ENCODE measurements at places on chromosomes 5 and 9. TPM values are rescaled to one million over a fixed set of nuclear protein-coding genes. Genes with fewer than 3 reads are reported as not detected.

DNA sequence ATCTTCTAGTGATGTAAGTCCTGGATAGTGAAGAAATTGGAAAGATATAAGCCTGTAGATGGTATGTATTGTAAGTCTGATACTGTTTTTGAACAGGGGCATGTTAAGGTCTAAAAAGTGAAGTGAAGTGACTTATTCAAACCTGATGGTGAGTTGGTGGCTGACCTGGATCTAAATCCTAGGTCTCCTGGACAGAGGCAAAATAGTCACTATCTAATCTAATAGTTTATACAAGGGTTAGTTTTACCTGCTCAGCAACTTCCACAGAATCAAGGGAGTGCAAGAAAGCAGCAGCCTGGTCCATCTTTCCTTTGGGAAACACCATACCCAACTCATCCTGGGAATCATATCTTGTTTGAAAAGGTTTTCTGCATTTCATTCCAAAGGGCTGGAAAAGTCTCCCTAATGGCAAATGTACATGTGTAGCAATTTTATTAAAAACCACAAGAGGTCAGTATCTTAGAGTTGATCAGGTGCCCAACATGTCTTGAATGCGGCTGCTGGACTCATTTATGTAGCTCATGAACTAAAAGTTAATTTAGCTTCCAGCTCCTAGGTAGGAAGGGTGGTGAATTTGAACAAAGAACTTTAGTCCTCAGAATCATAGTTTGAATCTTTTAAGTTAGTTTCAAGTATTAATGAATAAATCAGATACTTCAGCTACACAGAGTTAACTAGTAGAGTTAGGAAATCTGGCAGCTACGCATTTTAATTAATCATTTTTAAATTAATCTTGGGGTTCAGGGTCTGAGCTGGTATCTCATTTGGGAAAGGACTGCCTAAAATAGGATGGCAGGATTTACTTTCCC, 26.0 kb downstream of the SKP2 start:
- DNase-seq: no peak

- no peak for DNase-seq
These were observed 10.9 kb upstream of the FRMPD1 start for GRCh38 chr9:37639841-37640240.

- DNase-seq: no peak
These were observed 176.3 kb upstream of the PTGER4 start for GRCh38 chr5:40503439-40503838.

- no peak for DNase-seq
These were observed 395.6 kb downstream of the DMAC1 start for GRCh38 chr9:7403839-7404487.

GRCh38 chr9:14455243-14455642, 141.3 kb upstream of the NFIB start:
- DNase-seq: no peak

DNA sequence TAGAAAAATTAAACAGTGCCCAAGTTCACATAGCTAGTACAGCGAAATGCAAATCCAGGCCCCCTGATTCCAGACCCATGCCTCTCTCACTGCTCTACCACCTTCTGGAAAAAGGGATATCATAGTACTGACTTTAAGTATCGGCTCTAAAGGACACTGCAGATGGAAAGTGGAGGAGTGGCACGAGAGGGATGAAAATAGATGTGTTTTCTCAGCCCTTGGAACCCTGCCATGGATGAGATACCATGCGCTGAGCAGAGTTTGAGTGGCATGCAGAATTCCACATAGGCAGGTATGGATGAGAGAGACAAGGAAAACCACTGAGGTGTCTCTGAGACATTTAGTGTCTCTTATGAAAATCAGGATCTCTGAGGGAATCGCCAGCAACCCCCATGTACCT, 18.8 kb downstream of the CKMT2 start:
- DNase-seq: no peak

DNA sequence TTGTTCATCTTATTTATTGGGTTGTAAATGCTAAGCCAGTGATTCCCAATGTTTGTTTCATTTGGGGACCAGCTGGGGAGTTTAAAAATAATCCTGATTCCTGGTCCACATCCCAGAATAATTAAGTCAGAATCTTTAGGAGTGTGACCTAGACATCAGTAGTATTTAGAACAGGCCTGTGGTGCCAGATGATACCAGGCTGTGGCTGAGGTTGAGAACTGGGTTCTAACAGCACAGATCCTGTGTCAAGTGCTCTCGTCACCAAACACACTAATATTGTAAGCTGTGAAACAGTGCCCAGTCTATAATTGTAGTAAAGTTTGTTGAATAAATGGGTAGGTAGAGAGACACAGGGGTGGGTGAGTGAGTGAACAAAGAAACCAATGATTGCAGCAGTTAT, 172.1 kb upstream of the PPP1R2B start:
- DNase-seq: no peak

DNA sequence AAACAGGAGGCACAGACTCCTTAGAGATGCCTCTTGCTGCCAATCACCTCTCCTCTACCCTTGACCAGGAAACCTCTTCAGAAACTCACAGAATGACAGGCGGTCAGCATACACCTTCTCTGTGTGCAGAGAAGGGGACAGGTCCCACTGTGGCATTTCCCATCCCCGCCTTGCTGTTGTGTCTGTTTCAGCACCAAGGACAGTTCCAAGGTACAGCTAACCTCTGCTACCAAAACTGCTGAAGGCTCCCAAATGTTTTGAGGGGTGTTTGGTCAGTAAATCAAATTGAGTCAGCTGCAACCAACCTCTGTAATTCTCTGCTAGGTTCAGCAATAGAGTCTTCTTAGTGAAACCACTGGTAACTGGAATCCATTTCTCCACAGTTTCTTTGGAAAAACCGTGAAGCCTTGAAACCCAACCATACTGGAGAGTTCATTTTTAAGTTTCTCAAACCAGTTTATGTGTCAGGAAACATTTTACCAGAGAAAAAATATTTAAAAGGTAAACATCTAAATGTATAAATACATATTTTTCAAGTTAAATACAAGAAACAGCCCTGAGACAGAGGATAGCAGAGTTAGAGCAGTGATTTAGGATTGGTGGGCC, 122.0 kb downstream of the DRD1 start:
- no peak for DNase-seq

DNA sequence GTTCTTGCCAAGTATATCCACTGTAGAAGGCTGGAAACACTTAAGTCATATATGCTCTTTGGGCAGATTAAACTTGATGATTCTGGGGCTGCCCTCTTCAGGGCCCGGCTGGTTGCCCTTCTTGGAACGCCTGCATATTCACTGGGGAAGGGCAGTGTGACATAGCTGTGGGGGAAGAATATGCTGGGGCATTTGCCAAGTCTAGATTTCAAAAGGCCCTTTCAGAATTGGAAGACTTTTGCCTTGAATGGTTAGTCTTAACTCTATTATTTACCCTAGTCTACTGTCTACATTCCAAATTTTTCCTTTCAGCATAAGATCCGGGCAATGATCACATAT, 161.2 kb upstream of the PITX1 start:
- DNase-seq: no peak

GRCh38 chr9:101201630-101202029, 173.1 kb downstream of the PLPPR1 start:
- DNase-seq: no peak

- no peak for DNase-seq
These were observed 12.4 kb downstream of the DNAJB5 start for GRCh38 chr9:35001803-35002502.

- DNase-seq: peak; percentile 46
These were observed 31.4 kb upstream of the SPARC start for GRCh38 chr5:151718153-151718552.

DNA sequence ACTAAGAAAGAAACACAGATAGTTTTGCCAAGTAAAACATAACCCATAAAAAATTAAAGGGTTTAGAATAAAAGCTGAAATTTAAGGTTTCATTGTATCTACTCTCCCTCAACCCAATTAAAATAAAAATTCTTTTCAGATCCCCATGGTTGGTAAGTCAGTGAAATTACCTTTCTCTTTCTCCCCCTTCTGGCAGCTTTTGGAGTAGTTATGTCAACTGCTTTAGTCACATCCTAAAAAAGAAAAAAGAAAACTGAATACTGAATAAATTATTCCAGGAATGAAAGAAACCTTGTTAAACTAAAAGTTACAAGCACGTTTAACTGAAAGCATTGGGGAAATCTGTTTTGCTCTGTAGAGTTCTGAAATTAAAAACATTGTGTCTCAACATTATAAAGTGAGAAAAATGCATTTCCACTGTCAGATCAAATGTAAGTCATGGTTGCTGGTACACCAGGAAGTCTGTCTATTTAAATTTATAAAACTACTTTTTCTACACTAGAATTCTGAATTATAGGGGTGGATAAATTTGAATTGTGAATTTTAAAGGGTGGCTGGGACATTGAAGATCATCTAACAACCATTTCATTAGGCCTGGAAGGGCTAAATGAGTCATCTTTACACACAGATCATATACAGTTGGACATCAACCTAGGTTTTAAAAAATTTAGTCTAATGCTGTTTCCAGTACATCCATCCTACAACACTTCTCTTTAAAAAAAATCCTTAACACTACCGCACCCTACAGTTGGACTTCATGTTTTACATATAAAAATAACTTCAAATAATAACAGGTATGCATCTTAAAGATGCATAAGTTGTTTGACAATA, 24.7 kb downstream of the PSIP1 start:
- DNase-seq: no peak

- DNase-seq: no peak
These were observed 158.5 kb upstream of the PPP1R2B start for GRCh38 chr5:156691572-156691971.

- no peak for DNase-seq
These were observed 3.7 kb upstream of the RNF44 start for GRCh38 chr5:176540956-176541337.

- peak; percentile 61 for DNase-seq
These were observed 2.4 kb upstream of the TERT start for GRCh38 chr5:1297243-1297642.

GRCh38 chr5:30505014-30505886, 688.2 kb upstream of the CDH6 start:
- DNase-seq: no peak

DNA sequence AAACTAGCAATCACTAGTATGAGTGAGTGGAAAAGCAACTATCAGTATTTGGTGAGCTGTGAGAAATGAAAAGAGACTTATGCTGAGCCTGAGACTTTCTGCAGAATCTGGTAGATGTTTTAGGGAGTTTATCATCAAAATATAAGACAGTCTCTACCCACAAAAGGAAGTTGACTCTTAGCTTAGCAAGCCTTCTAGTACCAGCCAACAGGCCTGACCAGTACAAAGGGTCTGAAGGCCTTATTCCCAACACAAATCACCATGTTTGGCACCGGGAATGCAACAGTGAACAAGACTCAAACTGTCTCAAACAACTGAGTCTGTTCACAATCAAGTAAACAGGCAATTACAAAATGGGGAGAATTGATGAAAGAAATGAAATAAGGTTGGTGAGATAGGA, 244.4 kb downstream of the CWC27 start:
- DNase-seq: no peak

DNA sequence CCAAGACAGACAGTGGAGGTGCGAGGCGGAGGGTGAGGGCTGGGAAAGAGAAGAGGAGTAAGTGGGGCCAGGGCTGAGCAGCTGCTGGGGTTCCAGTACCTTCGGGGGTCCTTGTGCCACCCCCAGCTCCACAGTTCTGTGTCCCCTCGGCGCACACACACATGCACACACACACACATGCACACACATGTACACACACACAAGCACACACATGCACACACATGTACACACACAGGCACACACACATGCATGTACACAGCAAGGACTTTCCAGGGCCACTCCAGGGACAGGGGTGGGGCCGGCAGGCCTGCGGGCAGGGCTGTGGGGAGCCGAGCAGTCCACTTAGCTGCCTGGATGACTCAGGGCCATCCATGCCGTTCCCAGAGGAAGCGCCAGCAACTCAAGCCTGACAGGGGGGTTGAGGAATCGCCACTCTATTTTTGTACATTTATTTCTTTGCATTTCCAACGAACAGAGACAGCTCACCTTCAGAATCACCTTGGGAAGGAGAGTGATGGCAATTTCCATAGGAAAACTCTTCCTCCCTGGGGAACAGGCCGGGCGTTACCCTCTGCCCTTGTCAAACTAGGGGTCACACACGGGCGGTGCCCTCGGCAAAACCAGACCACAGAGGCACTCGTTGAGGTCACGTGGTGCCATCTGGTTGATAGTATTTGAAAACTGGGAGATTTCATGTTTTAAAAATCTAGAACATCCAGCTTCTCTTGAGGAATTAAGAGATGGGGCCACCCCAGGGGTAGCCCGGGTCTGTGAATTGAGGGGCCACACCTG, 135.7 kb downstream of the ADAMTS2 start:
- no peak for DNase-seq

DNA sequence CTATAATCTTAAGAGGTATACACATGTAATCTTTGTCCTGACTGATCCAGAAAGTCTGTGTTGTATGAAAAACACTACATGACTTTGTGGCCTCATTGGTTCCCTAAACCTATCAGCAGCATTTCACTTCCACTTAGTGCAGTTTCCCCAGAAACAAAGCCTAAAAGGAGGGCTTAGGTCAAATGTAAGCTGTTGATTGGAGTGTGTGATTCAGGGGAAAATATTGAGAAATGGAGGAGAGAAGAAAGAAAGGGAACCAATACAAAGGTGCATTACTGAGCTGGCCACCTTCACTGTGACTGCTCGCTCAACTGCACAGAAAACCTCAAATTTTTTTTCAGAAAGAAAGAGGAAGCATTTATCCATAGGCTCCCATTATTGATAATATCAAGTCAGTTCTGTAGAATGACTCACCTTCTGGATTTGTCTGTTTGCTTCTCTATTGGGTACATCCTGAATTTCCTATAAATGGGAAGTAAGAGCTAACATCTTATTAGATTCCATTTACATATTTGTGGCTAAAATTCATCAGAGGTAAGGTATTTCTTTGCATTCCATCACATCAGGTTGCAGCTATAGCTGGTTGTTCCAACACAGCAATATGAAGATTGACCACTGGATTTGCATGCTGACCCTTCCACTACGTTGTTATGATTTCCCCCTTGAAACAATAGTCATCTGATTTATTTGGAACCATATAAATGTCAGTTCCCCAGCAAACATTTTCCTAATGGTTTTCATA, 10.3 kb upstream of the FST start:
- no peak for DNase-seq

DNA sequence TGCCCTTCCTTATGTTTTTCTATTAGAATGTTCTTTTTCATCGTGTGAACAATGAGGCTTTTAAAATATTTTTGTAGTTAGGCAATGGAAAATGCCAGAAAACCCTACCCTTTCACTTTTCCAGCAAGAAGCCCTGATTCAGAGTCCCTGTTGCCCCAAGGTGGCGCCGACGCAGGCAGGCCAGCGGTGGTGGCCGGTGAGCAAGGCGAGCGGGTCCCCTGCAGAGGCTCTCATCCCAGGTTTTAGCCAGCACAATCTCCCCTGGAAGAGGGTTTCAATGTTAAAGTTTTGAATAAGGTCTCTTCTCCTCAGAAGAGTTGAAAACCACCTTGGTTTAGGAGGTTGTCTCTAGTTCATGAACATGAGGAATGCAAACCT, 40.8 kb upstream of the CKMT2 start:
- DNase-seq: no peak

GRCh38 chr5:91194824-91195381, 188.2 kb downstream of the ARRDC3 start:
- DNase-seq: no peak

- DNase-seq: no peak
These were observed 212.2 kb downstream of the PCSK1 start for GRCh38 chr5:96220610-96221390.

The TMEM252 gene
- total RNA-seq: not detected

The HAVCR2 gene
- total RNA-seq: 8.1 TPM

The CARD19 gene
- total RNA-seq: 67.7 TPM

The FOXD4 gene
- total RNA-seq: 0.91 TPM

The FGF1 gene
- total RNA-seq: 0.63 TPM

The KCTD16 gene
- not detected for total RNA-seq

The CCDC192 gene
- not detected for total RNA-seq

The IRX1 gene
- 5.0 TPM for total RNA-seq

The GNPDA1 gene
- total RNA-seq: 37.3 TPM

The CNOT6 gene
- 8.9 TPM for total RNA-seq
